ENCODE measurements at places on chromosomes 5 and 9.

DNA sequence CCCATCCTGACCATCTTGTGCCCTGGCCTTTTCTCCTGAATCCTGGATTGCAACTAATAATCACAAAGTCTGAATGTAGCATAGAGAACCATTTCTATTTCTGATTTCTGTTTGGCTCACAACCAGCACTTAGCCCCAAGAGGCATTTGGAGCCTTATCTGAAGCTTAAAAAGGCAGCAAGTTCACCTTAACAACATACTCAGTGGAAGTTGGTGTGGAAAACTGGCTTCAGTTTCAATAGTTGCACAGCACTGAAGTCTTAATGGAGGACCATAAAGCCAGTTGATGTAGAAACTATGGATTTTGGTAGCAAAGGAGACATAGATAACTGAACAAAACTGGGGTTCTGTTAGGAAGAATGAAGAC is 574.1 kb downstream of the PSAT1 start:
- DNase-seq, result no peak

DNA sequence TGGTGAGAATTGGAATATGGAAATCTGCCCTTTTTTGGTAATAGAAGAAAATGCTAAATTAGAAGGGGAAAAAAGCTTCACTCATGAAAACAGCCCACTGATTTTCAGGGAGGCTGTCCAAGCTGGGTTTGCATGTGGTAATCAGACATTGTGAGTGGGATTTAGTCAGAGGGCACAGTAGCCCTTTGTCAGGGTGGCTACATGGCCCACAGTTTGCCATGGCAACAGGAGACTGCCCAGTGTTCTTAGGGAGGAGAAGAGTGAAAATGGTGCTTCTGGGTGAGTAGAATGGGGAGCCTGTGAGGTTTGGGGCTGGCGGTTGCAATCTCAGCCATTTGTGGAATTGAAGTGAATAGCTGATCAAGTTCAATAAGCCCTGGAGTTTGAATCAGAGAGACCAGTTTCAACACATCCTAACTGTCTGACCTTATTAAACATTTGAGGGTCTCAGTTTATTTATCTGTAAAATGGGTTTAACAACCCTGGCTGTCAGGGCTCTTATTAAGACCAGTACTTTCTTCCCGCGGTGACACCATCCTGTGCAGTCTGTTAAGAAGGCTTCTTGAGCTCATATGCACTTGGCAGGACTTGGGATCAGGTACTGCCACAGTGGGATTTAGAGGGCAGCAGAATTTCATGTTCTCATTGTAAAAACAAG is 107.6 kb upstream of the TNC start:
- DNase-seq, result no peak

- no peak for DNase-seq
Measured at GRCh38 chr5:56569566-56569965, 245.8 kb upstream of the MAP3K1 start.

DNA sequence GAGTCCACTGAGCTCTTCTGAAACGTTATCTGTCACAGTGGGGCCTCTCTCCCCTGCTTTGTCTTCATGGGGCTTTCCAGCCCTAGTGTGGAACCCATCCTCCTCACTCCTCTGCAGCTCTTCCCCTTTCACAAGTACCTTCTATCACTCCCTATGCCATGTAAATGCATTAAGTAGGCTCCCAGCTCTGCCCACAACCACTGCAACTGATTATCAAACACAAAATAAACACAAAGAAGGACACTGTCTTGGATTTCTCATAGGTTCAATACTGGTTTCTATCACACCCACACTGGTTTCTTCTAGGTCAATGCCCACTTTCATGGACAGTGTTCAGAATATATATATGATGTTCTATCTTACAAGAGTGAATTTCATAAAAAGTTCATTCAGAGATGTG is 139.4 kb downstream of the GNAQ start:
- DNase-seq, result no peak

- DNase-seq, result no peak
Measured at GRCh38 chr5:95808013-95808685, 14.4 kb downstream of the GLRX start.

DNA sequence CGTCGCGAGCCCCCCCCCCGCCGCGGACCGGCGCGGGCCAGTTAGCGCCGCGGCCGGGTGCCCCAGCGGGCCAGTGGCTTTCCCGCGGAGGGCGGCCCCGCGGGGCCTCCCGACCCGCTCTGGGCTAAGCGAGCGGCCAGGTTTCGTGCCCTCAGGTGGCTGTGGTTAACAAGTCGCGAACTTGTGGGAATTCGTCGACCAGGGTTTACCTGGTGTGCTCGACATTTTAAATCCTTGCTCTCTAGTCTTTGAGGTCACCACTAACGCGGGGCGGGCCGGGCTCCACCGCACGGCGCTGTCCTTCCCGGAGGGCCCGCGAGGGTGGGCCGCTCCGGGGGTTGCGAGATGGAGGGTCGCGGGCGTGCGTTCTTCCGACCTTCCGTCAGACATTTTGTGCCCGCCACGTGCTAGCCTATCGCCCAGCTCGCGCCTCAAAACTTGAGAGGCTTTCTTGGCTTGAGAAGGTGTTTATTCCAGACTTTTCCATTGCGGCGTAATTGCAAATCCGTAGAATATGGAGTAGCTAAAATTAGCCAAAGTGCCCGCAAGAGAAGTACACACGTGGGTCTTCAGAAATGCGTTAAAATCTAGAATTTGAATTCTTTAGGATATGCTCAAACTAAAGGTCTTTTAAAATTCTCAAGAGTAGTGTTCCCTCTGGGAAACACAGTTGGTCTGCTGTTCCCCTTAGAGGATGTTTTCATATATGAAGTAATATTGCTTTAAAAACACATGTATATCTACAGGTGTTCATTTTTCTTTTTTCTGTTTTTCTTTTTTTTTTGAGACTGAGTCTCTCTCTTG is 2.1 kb downstream of the ANP32B start:
- peak; percentile 55 for DNase-seq

GRCh38 chr9:136138566-136138965 is 19.9 kb upstream of the TMEM250 start:
- DNase-seq, result peak; percentile 44

- no peak for DNase-seq
Measured at GRCh38 chr5:2913281-2913680, 161.8 kb upstream of the IRX2 start.

- no peak for DNase-seq
Measured at GRCh38 chr9:136493567-136493971, 10.7 kb upstream of the SEC16A start.

DNA sequence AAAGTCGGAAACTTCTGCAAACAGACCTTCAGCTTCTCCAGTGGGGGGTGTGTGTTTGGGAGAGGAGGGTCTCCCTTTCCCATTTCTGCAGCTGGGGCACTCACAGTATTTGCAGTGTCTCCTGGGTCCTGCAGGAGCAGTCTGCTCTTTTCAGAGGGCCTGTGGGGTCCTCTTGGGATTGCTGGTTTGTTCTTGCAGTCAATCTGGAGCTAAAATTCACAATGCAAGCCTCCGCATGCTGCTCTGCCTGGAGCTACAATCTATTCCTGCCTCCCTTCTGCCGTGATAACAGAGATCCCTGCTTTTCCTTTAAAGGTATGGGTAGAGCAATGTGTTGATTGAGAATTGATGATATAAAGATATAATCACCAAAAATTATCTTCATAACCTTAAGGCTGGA is 43.2 kb downstream of the ZNF462 start:
- no peak for DNase-seq

DNA sequence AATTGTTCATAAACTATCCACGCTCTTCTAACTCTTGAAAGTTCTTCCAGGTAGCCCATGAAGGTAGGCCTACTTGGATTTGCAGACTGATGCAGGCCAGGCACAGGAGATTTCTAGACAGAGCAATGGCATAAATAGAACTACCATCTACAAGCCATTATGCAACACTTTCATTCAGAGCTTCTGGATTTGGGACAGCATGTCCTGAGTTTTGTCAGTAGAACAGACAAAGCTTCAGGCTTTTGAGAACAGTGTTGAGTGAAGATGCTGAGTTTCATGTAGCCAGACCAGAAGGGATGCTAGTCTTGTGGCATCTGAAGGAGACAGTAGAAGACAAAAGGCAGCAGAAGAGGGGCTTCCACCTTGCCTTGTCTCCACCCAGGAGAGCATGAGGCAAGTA is 196.6 kb downstream of the TRIM32 start:
- DNase-seq, result no peak

GRCh38 chr5:180689071-180689694 is 39.8 kb upstream of the FLT4 start:
- peak; percentile 41 for DNase-seq

GRCh38 chr9:137053944-137054931 is at the start of gene ENTPD2:
TSS of gene ENTPD2 (minus strand) at chr9:137054061. CDS start at chr9:137053997, 64 bp downstream.
- DNase-seq, result peak; percentile 60

DNA sequence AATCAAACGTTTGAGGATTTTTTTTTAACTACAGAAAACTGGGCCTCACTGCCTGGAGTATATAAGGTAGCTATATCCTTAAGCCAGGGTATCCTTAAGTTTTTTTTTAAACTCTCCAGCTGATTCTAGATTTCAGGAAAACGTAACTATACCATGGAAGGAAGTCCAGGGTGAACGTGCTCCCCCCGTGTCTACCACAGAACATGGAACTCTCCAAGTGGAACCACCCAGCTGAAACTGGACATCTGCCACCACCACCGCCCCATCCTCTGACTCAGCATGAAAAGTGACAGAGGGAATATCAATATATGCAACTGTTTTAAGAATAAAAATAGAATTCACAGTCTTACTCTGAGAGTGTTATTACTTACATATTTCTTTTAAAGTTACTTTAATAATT is 61.3 kb downstream of the DROSHA start:
- no peak for DNase-seq

GRCh38 chr5:88190106-88190834 is 78.4 kb downstream of the TMEM161B start:
- DNase-seq, result peak; percentile 44

GRCh38 chr9:72089451-72090130 is 29.2 kb upstream of the C9orf57 start:
- DNase-seq, result no peak

GRCh38 chr9:128304971-128305288 is 17.3 kb downstream of the TRUB2 start:
- no peak for DNase-seq

GRCh38 chr5:135704616-135705015 is 125.8 kb upstream of the CXCL14 start:
- DNase-seq, result no peak

GRCh38 chr9:121807823-121808278 is 156.4 kb downstream of the DAB2IP start:
- DNase-seq, result no peak
